ENCODE measurements at places on chromosomes 12 and 14. TPM values are rescaled to one million over a fixed set of nuclear protein-coding genes. Genes with fewer than 3 reads are reported as not detected.

Gene SLC6A15
- total RNA-seq, result not detected

Gene TAS2R43
- total RNA-seq, result not detected

Gene ADGRD1
- 5.3 TPM for total RNA-seq

Gene DNAJC22
- total RNA-seq, result not detected

Gene GPR132
- total RNA-seq, result 0.10 TPM

Gene LACRT
- total RNA-seq, result not detected

- no peaks in the 10 kb centered on the region for H3K4me1 ChIP-seq
- no peak overlapping the region for H3K4me3 ChIP-seq
- H3K27me3 ChIP-seq, result no peaks in the 10 kb centered on the region
- no peak overlapping the region for H3K27ac ChIP-seq
- no peak for DNase-seq
- H3K36me3 ChIP-seq, result no peaks in the 10 kb centered on the region
These were observed 973.3 kb upstream of the TMEM132C start for GRCh38 chr12:127293507-127294310.

- no peaks in the 10 kb centered on the region for H3K4me1 ChIP-seq
- no peak overlapping the region for H3K27ac ChIP-seq
- H3K36me3 ChIP-seq, result no peaks in the 10 kb centered on the region
- H3K4me3 ChIP-seq, result no peak overlapping the region
- DNase-seq, result no peak
These were observed 98.2 kb downstream of the GLT1D1 start for GRCh38 chr12:128951448-128951847.

DNA sequence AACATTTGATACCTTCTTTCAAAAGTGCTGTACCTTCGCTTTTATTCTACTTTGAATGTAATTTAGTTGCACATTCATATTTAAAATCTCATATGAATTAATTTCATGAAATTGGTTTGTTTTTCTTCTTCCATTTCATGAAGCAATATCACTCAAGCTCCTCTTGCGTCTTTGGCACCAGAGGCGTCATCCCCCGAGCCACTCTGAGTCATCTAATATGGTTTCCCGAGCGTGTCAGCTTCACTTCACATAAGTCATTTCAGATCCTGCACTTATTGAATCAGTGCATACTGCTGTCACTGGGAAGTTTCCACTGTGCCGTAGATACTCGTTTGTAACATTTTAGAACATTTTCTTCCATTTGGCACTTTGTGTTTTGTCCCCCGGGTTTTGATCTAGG, 105.6 kb downstream of the SLC25A47 start:
- no peaks in the 10 kb centered on the region for H3K4me1 ChIP-seq
- H3K4me3 ChIP-seq, result no peak overlapping the region
- no peak overlapping the region for H3K27ac ChIP-seq
- DNase-seq, result no peak
- no peaks in the 10 kb centered on the region for H3K27me3 ChIP-seq

GRCh38 chr12:70839544-70839943, 81.0 kb downstream of the PTPRR start:
- H3K27ac ChIP-seq, result no peak overlapping the region
- no peak overlapping the region for H3K4me3 ChIP-seq
- no peaks in the 10 kb centered on the region for H3K27me3 ChIP-seq
- no peaks in the 10 kb centered on the region for H3K36me3 ChIP-seq

DNA sequence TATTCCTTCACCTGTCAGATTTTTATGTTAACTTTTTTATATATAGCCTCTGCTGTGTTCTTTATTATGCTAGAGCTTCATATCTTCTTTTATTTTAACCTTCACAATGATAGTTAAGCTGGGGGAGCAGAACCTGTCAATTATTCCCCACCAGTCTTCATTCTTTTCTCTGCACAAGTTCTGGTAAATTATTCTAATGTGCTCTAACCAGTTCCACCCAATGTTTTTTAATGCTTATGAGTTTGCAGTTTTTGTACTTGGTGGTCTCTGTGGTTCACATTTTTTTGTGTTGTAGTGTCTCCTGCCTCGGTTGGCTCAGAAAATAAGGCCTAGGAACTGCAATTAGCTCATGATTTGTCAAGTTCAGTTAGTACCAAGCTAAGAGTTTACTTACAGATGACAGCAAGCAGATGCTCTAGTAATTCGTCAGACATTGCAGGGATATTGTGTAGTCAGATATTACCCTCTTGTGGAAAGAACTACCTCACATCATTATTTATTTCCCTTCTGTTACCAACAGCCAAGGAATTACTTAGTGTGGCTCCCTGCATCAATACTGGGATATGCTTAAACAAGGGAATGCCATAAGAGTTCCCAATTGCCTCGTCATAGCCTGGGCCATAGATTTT, 14.5 kb downstream of the DYRK2 start:
- no peaks in the 10 kb centered on the region for H3K27me3 ChIP-seq
- DNase-seq, result no peak
- H3K27ac ChIP-seq, result peak overlapping the region; percentile 80
- no peaks in the 10 kb centered on the region for H3K36me3 ChIP-seq

- H3K27me3 ChIP-seq, result no peaks in the 10 kb centered on the region
- DNase-seq, result no peak
- H3K4me3 ChIP-seq, result no peak overlapping the region
- H3K36me3 ChIP-seq, result no peaks in the 10 kb centered on the region
- H3K4me1 ChIP-seq, result no peaks in the 10 kb centered on the region
- no peak overlapping the region for H3K27ac ChIP-seq
These were observed 691.8 kb downstream of the FLRT2 start for GRCh38 chr14:86221755-86222154.

- no peaks in the 10 kb centered on the region for H3K36me3 ChIP-seq
- H3K27ac ChIP-seq, result peak overlapping the region; percentile 78
- no peaks in the 10 kb centered on the region for H3K27me3 ChIP-seq
- DNase-seq, result peak; percentile 6
These were observed 58.9 kb upstream of the EEA1 start for GRCh38 chr12:92987846-92988621.

GRCh38 chr14:64704143-64704742, at the start of gene PLEKHG3:
PLEKHG3 (plus strand) TSS chr14:64704424; CDS start chr14:64727632, 23,208 bp downstream.
- no peaks in the 10 kb centered on the region for H3K36me3 ChIP-seq
- H3K4me3 ChIP-seq, result peak within 1 kb of the TSS; percentile 52
- peaks cover 11% of the 10 kb centered on the region for H3K4me1 ChIP-seq
- peak within 1 kb of the TSS; percentile 75 for H3K27ac ChIP-seq
- DNase-seq, result no peak
- peaks cover 7% of the 10 kb centered on the region for H3K27me3 ChIP-seq

DNA sequence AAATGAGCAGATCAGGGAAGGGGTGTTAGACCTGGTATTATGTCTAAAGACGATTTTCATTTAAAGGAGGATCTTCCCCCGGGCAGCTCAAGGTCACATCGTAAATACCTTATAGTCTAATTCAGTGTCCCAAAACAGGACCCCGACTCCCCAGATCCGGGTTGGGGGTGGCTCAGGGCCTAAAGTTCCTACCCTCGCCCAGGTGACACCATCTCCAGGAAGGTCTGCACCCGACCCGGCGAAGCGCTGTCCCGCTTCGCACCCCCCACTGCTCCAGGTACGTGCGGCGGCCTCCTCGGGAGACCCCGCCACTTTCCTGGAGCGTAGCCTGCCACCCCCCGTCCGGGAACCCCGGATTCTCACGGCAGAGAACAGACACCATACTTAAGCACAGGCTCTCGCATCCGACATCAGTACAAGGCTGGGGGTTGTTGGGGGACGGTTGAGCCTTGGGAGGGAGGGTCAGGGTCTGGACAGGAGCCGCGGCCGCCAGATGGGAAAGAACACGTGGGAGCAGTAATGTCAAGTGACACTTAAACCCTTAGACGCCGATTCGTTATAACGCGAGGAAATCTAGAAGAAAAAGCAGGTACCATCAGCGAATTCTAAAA, 556 bp downstream of the TIMM9 start:
- no peaks in the 10 kb centered on the region for H3K27me3 ChIP-seq
- H3K27ac ChIP-seq, result peak overlapping the region; percentile 97
- H3K4me3 ChIP-seq, result peak overlapping the region; percentile 62
- H3K4me1 ChIP-seq, result peaks cover 27% of the 10 kb centered on the region

GRCh38 chr12:75479963-75480461, 543 bp upstream of the GLIPR1 start:
- no peaks in the 10 kb centered on the region for H3K36me3 ChIP-seq
- peak overlapping the region; percentile 47 for H3K27ac ChIP-seq
- no peaks in the 10 kb centered on the region for H3K27me3 ChIP-seq
- DNase-seq, result no peak
- peak overlapping the region; percentile 50 for H3K4me3 ChIP-seq

DNA sequence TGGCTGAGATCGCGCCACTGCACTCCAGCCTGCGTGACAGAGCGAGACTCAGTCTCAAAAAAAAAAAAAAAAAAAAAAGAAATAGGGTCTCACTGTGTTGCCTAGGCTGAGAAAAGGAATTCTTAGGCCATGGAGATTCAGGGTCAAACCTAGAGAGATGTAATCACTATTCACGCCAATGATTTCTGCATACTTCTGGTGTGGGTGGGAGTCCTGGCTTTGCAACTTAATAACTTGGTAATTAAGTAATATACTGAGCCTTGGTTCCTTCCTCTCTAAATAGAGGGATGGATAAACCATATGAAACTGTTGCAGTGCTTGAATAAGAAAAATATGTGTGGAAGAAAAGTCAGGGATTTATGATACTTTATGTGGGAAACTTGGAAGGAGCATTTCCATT, 2.7 kb downstream of the ZNF410 start:
- peaks cover 30% of the 10 kb centered on the region for H3K4me1 ChIP-seq
- no peaks in the 10 kb centered on the region for H3K27me3 ChIP-seq
- DNase-seq, result no peak
- H3K27ac ChIP-seq, result no peak overlapping the region

DNA sequence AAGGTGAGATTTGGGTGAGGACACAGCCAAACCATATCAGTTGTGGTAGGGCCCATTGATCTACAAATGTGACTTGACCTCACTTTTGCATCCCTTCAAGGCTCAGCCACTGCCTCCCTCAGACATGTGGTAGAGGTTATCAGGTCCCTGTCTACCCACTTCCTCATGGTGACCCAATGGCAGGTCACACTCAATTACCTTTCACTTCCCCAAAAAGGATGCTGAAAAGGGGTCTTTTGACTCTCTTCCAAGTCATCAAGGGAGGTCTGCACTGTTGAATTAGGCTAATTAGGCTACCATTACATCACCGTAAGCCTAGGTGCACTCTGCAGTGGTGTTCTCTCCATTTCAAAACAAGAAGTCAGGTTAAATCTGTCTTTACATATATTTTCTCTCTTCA, 22.6 kb upstream of the DRAM1 start:
- H3K36me3 ChIP-seq, result no peaks in the 10 kb centered on the region
- no peak for DNase-seq
- H3K27ac ChIP-seq, result no peak overlapping the region
- no peaks in the 10 kb centered on the region for H3K4me1 ChIP-seq
- no peak overlapping the region for H3K4me3 ChIP-seq
- H3K27me3 ChIP-seq, result no peaks in the 10 kb centered on the region

DNA sequence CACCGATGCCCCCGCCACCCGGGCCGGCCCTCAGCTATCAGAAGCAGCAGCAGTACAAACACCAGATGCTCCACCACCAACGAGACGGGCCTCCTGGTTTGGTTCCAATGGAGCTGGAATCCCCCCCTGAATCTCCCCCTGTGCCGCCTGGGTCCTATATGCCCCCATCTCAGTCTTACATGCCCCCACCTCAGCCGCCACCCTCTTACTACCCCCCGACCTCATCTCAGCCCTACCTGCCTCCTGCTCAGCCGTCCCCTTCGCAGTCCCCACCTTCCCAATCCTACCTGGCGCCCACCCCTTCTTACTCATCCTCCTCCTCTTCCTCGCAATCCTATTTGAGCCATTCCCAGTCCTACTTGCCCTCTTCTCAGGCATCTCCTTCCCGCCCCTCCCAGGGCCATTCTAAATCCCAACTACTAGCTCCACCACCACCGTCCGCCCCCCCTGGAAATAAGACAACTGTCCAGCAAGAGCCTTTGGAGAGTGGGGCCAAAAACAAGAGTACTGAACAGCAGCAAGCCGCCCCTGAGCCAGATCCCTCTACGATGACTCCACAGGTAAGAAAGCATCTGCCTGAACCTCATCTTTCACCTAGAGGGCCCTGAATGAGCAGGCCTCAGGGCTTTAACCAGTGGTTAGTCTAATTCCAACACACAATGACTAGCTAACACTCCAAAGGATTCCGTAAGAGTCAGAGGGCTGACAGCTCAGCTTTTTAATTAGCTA, 851 bp downstream of the YLPM1 start:
- peaks cover 47% of the 10 kb centered on the region for H3K4me1 ChIP-seq
- H3K36me3 ChIP-seq, result no peaks in the 10 kb centered on the region
- peak overlapping the region; percentile 94 for H3K27ac ChIP-seq
- no peaks in the 10 kb centered on the region for H3K27me3 ChIP-seq
- peak overlapping the region; percentile 78 for H3K4me3 ChIP-seq
- no peak for DNase-seq

DNA sequence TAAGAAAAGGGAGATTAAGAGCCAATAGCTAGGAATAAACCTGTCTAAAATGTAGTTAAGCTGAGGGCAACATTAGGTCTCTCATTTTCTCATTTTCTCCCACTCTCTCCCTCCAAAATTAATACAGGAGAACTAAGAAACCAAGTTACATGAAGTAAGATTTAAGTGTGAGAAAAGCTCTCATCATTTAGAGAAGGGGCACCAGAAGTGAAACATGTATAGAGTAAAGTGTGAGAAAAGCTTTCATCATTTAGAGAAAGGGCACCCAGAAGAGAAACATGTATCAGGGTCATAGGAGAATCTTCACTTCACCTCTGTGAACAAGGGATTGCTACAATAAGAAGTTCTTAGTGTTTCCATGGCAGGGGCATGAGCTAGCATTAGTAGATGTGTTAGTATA, 132.4 kb upstream of the CNTN1 start:
- no peak overlapping the region for H3K27ac ChIP-seq
- H3K4me1 ChIP-seq, result no peaks in the 10 kb centered on the region
- no peaks in the 10 kb centered on the region for H3K36me3 ChIP-seq
- no peaks in the 10 kb centered on the region for H3K27me3 ChIP-seq
- DNase-seq, result no peak
- H3K4me3 ChIP-seq, result no peak overlapping the region

GRCh38 chr12:74641262-74641661, 103.6 kb downstream of the ATXN7L3B start:
- H3K4me1 ChIP-seq, result no peaks in the 10 kb centered on the region
- no peaks in the 10 kb centered on the region for H3K27me3 ChIP-seq
- no peak overlapping the region for H3K27ac ChIP-seq

DNA sequence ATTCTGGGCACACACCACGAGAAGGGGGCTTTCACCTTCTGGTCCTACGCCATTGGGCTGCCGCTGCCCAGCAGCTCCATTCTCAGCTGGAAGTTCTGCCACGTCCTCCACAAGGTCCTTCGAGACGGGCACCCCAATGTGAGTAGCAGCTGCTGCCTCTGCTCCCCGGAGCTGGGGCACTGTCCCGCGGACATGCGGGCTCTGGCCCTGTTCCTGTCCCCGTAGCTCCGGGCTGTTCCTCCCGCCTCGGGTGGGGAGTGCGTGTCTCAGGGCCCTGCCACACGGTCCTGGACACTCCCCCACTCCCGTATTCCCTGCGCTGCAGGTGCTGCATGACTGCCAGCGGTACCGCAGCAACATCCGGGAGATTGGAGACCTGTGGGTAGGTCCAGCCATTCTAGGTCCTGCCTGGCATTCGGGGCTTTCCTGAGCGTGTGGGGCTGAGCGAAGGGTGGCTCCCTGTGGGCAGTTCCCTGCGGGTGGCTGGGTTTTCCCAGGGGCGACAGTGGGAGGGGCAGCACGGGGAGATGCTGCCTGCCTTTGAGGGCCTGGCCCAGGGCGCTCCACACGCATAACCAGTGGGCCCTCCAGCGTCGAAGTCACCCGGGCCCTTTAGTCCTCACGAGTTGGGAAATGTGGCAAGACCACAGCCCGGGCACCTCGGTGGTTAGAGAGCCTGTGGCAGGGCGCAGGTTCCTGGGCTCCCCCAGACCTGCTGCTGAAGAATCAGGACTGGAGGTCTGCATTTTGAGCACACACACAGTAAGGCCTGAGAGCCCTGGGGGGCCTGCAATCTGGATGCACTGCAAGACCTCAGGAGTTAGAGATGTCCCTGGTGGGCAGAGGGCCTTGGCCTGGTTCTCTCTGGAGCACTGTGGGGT, 13.5 kb downstream of the HIP1R start:
- no peaks in the 10 kb centered on the region for H3K4me1 ChIP-seq
- no peak overlapping the region for H3K4me3 ChIP-seq
- no peaks in the 10 kb centered on the region for H3K27me3 ChIP-seq
- H3K27ac ChIP-seq, result no peak overlapping the region
- no peaks in the 10 kb centered on the region for H3K36me3 ChIP-seq
